ENCODE measurements at places on chromosomes 6 and 20.

DNA sequence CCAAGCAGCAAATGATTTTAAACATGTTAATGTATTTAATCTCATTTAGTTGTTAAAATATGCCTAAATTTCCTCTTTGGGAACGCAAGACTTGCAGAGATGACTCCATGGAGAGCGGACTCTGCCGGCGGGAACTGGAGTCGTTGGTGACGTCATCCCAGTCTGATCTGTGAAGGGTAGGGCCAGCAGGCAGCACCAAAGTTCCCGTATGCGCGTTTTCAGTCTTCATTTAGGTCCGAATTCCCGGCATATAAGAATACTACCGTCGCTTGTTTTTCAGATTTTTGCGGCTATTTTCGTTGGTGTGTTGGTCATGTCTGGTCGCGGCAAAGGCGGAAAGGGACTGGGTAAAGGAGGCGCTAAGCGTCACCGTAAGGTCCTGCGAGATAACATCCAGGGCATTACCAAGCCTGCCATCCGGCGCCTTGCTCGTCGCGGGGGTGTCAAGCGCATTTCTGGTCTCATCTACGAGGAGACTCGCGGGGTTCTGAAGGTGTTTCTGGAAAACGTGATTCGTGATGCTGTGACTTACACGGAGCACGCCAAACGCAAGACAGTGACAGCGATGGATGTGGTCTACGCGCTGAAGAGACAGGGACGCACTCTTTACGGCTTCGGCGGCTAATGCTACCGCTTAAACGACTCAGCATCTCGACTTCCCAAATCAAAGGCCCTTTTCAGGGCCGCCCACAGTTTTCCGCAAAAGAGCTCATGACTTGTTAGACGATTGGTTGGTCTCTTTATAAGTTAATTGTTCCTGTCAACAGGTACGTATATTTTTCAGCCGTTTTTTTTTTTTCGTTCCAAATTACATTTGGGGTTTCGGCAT, 117.3 kb downstream of the HFE start:
- peak; percentile 56 for DNase-seq

- DNase-seq, result no peak
Observed at GRCh38 chr20:48414786-48415185, 413.0 kb downstream of the PREX1 start.

DNA sequence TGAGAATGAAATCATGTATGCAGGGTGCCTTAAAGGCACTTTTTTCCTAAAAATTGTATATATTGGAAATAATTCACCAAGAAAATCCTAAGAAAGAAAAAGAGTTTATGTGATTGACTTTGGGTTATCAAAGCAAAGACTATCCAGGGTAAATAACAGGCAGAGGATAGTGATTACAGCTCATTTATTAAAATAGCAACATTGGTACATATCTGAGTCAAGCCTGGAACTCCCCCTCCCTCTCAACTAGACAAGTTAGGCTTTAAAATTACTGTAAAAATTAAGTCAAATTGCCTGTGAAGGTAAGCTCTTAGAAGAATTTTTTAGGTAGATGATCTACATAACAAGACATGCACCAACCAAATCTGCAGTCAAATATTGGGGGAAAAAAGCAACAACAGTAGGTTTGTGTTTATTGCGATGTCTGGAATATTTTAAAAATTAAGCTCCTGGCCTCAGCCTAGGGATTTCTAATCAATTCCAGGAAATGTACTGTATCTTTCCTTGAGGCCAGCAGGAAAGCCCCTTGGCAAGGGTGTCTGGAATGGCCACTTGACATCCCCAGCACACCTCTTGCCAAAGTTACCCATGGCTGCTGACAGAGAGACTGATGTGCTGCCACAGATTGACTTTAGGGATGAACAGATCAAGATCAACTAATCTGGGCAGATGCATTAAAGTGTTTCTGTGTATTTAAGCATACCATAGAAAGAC, 31.2 kb upstream of the HBS1L start:
- DNase-seq, result no peak

GRCh38 chr6:137681445-137682009, 185.5 kb upstream of the TNFAIP3 start:
- DNase-seq, result no peak

DNA sequence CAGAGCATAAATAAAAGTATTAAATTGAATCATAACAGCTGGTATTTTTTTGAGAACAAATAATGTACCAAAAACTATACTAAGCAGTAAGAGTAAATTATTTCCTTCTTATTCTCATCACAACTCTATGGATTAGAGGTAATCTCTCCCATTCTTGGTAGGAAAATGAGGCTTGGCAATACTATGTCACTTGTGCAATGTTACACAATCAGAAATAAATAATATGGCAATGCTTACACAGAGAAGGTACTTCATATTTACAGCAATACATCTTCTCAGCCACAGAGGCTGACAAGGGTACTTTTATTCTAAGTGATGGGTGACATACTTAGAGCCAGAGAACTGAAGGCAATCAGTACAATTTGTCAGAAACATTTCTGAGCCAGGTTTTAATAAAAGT, 3.9 kb downstream of the DST start:
- DNase-seq, result no peak

GRCh38 chr6:12941422-12941821, 224.9 kb downstream of the PHACTR1 start:
- no peak for DNase-seq

- no peak for DNase-seq
Observed at GRCh38 chr6:126945150-126945685, 173.3 kb upstream of the RSPO3 start.

DNA sequence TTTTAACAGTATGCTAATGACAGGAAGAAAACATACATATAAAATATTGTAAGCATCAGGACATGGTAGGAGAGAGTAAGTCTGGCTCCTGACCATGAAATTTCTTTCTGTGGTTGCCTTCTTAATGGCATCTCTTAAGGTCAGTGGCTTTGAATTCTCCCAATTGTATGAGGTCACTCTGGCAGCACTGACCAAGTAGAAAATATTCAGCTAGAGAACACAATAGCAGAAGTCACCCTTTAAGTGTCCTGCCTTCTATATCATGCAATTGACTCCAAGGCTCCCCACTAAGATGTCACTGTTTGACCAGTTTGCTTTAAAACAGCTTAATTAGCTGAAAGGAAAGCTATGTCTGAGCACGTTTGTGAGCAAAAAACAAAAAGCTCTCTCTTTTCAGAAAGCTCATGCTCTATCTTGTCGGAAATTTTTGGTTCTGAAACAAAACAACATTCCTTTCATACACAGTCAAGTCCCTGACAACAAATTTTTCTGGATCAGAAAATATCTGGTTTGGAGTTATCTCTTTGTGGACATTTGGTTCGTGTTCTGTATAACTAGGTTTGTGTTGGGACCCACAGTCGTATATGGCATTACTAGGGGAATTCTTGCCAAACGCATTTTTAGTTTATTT, 120.9 kb upstream of the IFNGR1 start:
- no peak for DNase-seq

DNA sequence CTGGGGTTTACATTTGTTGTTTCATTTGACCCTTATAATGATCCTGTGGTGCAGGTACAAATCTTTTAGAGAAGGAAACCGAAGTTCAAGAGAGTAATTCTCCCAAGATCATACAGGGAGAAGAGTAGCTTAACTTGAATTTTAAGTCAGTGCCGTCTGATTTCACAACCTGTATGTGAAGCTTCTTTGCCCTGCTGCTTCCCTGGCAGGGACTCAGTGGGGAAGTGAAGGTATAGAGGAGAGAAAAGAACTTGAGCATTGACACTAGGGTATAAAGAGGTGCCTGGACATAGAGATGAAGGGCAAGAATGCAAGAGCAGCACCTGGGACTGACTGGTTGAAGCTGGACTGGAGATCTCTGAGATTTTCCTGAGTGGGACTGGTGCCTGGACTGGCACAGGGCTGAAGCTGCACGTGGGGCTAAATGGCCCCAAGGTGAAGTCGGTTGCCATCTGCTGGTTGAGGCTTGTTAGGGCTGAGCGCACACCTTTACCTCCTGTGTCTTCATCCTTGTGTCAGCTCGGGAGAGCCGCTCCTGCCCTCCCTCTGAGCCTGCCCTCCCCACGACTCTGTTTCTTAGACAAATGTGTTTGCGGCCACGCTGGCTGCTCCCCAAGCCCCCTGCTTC, 41.8 kb downstream of the FARS2 start:
- peak; percentile 23 for DNase-seq

GRCh38 chr6:107458672-107459282, 587 bp downstream of the PDSS2 start:
- DNase-seq, result peak; percentile 2

DNA sequence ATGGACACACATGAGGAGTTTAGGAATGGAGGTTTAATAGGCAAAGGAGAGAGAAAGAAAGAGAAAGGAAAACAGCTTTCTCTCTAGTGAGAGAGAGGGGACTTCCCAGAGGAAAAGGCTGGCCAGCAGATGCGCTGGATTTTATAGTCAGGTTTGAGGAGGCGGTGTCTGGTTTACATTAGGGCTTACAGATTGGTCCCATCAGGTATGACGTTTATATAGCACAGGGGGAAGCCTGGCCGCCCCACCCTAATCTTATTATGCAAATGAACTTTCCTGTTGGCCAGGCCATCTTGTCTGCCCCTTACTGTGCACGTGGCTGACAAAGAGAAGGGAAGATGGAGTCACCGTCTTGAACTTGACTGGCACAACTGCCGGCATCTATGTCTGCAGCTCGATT, 86.6 kb upstream of the QKI start:
- no peak for DNase-seq

DNA sequence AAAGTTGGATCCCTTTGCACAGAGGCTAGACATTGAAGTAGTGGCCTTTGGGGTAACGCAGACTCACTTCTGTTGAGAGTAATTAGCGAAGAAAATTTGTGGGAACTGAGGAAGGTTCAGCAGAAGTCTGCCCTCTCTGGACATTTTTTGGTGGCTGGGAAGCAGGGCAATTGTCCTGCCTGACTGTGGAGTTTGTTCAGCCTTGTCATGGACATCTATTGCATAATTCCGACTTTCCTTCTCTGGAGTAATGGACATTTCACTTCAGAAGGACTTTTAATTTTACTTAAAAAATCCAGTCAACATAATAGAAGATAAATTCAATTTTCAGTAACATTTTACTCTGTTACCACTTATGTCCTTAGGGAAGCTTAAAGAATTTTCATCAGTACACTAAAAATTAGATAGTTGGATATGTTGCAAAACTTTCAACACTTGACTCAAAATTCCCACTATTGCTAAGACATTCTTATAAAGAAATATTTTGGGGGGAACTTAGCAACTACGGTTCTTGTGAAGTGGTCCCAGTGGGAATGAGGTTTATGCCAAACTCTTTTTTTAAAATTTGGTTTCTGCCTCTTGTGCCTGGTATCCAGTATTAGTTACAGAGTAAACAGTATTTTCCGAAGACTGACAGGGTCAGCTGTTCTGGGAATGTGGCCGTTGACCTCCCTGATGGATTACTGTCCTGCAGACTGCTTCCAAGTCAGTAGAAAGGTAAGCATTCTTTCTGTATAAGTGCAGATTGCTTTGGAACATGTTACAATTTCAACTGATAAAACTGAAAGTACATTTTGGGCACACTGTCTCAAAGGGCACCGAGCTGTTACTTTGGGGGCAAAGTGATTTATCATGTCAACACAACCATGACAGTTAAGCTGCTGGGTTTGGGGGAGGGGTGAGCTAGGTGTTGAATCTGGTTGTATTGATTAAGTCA, 100.6 kb upstream of the MLIP start:
- no peak for DNase-seq

- DNase-seq, result no peak
Observed at GRCh38 chr6:114010540-114010939, 39.6 kb upstream of the HDAC2 start.

- no peak for DNase-seq
Observed at GRCh38 chr6:148987982-148988381, 241.2 kb downstream of the UST start.

GRCh38 chr6:12748815-12749521, 32.4 kb downstream of the PHACTR1 start:
- no peak for DNase-seq

- DNase-seq, result peak; percentile 58
Observed at GRCh38 chr20:25057234-25058050, 497 bp downstream of the ACSS1 start.

DNA sequence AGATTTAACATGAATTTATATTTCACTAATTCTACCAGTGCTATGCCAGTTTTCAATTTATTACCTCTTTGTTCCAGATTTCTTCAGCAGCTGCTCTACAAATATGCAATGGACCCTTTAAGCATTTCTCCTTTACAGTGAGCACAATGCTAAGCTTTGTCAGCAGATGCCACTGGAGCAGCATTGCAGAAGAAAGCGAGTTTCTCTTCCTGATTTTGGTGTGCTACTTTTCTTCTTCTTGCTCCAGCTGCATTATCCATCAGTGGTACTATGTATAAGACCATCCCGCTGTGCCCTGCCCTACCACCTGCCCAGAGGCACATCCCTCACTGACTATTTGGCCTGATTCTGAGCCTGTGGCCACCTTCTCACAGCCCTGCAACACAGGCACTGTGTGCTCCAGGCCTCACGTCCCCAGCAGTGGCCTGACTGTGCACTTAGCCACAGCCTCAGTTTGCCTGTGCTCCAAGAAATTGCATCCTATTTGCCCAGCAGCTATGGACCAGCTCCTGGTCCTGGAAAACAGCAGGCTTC, 84.1 kb downstream of the TNFAIP3 start:
- no peak for DNase-seq

- DNase-seq, result no peak
Observed at GRCh38 chr6:72464791-72465691, 156.8 kb upstream of the KCNQ5 start.

GRCh38 chr6:5082487-5083306, 2.4 kb upstream of the PPP1R3G start:
- no peak for DNase-seq

- no peak for DNase-seq
Observed at GRCh38 chr20:37519508-37520418, 1.3 kb upstream of the NNAT start.

DNA sequence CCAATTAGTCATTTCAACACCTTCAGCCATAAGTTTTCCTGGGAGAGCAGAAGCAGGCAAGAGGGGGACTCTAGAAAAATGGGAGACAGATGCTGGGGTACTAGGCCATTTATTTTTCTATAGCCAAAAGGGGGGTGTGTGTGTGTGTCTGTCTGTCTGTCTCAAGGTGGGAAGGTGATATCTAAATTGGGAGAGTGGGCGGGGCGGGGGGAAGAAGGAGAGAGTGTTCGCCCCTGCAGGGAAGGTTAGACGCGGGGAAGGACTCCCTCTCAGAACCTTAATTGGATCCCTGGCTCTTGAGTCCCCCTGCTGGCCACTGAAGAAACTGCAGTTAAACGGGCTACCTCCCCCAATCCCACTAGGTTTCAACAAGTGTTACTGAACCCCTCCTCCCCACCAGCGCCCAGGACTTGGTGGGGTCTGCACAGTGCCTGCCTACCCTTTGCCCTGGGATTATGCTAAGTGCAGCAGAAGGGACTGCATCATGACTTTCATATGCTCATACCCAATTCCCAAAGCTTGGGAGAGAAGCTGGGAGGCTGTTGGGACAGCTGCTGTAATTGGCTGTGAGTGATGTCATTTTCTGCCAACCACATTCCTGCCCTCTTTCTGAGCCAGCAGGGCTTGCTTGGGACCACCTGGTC, 45.8 kb downstream of the FOXP4 start:
- peak; percentile 83 for DNase-seq

Data from stimulated activated CD4-positive, alpha-beta T cell treated with anti-CD3 and anti-CD28 coated beads, Interleukin-1b, Interleukin-23, amount 100 ng/mL, for 4 hours (primary cell).